ENCODE measurements at places on chromosomes 6 and 20. TPM values are rescaled to one million over a fixed set of nuclear protein-coding genes. Genes with fewer than 3 reads are reported as not detected.

DNA sequence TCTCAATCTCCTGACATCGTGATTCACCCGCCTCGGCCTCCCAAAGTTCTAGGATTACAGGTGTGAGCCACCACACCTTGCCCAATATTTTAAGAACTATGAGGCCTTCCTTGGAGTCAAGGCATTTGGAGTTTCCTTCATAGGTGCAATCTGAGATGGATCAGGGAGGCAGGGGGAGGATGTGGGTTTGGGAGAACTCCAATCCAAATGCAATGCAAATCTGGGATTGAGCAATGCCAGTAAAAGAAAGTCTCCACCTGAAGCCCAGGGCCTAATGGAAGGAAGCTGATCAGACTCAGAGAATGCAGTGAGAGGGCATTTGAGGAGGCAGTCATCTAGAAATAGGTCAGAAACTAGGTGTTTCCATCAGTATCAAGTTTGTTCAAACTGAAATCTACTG is 21.2 kb downstream of the RSPH3 start:
- no peaks in the 10 kb centered on the region for H3K27me3 ChIP-seq
- no peak overlapping the region for H3K27ac ChIP-seq
- peaks cover 4% of the 10 kb centered on the region for H3K4me1 ChIP-seq
- H3K4me3 ChIP-seq = no peak overlapping the region
- peaks cover 3% of the 10 kb centered on the region for H3K36me3 ChIP-seq

- DNase-seq = peak; percentile 71
- H3K4me3 ChIP-seq = peak overlapping the region; percentile 63
- H3K36me3 ChIP-seq = no peaks in the 10 kb centered on the region
- H3K27me3 ChIP-seq = peaks cover 88% of the 10 kb centered on the region
- H3K27ac ChIP-seq = no peak overlapping the region
Measured at GRCh38 chr6:43246301-43247113, 3.2 kb downstream of the TTBK1 start.

Gene CST2
- not detected for total RNA-seq

DNA sequence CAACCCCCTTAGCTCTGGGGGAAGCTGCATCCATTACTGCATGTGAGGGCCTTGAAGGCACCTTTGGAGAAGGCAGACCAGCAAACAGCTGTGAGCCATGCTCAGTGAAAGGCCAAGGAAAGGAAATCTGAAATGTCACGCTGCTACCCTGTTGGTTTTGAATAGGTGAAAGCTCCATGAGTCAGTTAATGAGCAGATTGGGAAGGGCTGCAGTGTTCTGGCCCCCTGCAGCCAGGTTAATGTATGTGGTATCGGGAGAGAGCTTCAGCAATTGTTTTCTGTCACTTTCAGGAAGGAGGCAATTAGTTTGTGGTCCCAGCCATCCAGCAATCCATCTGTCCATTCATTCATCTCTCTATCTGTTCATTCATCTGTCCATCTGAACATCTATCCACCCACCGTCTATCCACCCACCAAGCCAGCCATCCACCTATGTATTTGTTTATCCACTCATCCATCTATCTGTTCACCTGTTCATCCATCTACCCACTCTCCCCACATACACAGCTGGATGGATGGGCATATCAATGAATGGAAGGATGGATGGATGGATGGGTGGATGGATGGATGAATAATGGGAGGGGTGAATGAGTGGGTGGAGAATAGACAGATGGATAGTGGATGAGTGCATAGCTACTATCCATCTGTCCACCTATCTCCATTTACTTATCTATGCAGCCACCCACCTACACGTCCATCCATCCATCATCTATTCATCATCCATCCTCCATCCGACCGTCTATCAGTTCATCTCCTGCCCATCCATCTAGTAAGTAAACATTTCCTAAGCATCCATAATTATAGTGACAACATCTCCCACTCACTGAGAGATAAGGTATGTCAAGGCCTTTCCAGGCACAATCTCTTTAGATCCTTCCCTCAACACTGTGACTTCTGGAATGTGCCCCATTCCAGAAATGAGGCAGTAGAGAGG is 16.0 kb downstream of the PCK1 start:
- no peak overlapping the region for H3K27ac ChIP-seq
- H3K27me3 ChIP-seq = peaks cover 43% of the 10 kb centered on the region
- H3K4me1 ChIP-seq = no peaks in the 10 kb centered on the region
- no peak overlapping the region for H3K4me3 ChIP-seq
- no peak for DNase-seq

- H3K27me3 ChIP-seq = no peaks in the 10 kb centered on the region
- H3K36me3 ChIP-seq = no peaks in the 10 kb centered on the region
- H3K27ac ChIP-seq = peak overlapping the region; percentile 91
- H3K4me1 ChIP-seq = peaks cover 58% of the 10 kb centered on the region
- peak overlapping the region; percentile 17 for H3K4me3 ChIP-seq
Measured at GRCh38 chr6:39822846-39823815, 31.0 kb downstream of the DAAM2 start.

- no peak for DNase-seq
- no peak overlapping the region for H3K27ac ChIP-seq
- no peak overlapping the region for H3K4me3 ChIP-seq
- no peaks in the 10 kb centered on the region for H3K27me3 ChIP-seq
- no peaks in the 10 kb centered on the region for H3K4me1 ChIP-seq
- H3K36me3 ChIP-seq = no peaks in the 10 kb centered on the region
Measured at GRCh38 chr6:106539936-106540335, 89.4 kb downstream of the RTN4IP1 start.

Data from osteoblast (primary cell).